NCI-H2171 (cell line): ENCODE measurements at places on chromosomes 5 and 9.

DNA sequence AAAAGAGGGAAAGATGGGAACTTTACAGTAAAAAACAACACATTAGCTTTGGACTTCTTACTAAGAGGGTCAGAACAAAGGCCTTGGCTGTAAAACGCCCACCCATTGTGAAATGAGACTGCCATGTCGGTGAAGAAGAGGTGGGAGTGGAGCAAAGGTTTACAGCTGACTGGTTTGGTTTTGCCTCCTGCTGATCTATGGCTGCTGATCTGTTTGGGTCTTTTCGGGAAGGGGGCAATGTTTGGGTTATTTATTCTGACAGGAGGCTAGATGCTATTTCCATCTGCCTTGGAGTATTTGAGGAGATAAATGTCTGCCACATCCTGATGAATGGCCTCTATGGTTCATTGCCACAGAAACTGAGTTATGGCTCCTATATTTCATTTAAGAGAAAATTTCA is 408.7 kb downstream of the TLE4 start:
- DNase-seq, result no peak

DNA sequence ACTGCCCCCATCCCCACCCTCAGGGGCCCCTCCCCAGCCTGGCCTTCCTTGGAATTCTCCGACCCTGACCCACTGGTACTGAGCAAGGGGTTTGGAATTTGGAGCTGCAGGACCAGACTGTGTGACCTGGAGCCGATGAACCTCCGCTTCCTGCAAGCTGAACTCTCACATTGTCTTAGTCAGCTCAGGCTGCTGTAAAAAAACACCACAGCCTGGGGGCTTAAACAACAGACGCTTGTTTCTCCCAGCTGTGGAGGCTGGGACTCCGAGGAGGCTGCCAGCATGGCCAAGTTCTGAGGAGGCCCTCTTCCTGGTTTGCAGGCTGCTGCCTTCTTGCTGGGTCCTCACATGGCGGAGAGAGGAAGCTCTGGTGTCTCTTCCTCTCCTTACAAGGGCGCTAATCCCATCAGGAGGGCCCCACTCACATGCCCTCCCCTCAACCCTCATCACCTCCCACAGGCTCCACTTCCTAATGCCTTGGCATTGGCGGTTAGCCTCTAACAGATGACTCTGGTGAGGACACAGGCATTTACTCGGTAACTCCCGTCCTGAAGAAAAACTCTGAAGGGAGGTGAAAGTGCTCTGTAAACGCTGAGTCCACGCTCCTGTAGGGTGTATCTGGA is 42.4 kb downstream of the C5orf15 start:
- no peak for DNase-seq

GRCh38 chr5:170436335-170436734 is 47.2 kb upstream of the KCNMB1 start:
- no peak for DNase-seq

DNA sequence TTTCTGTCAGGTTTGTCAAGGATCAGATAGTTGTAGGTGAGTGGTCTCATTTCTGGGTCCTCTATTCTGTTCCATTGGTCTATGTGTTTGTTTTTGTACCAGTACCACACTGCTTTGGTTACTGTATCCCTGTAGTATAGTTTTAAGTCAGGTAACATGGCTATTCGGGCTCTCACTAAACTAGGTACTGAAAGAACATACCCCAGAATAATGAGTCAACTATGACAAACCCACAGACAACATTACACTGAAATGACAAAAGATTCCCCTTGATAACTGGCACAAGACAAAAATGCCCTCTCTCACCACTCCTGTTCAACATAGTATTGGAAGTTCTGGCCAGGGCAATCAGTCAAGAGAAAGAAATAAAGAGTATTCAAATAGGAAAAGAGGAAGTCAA is 535.3 kb upstream of the CYLC2 start:
- DNase-seq, result no peak

GRCh38 chr5:69497006-69497520 is 4.5 kb downstream of the OCLN start:
- DNase-seq, result no peak

DNA sequence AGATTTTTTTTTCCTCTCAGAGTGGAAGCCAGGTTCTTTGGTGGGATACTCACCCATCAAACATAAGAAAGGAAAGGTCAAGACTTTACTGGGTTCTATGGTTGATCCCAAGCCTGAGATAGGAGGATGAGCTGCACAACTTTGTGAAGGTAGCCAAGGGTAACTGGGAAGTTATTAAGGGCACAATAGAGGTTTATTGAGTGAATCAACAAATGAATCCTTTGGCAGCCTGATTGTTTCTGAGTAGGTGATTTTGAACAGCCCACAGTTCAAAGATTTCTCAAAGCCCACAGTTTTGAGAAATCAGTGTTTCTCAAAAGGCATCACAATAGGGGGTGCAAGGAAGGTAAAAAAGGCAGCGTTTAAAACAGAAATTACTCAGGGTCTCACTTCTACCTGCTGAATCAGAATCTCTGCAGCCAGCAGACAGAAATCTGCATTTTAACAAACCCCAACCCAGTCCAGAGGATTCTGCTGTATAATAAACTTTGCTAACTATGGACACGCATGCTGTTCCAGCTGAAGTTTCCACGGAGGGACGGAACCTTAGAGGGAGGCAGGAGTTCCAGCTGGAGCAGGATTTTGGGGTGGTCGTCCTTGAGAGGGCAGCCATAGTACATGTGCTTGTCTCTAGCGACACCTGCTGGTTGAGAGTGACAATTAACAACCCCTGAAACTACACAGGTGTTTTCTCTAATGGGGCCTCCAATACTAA is 32.7 kb upstream of the FSD1L start:
- peak; percentile 69 for DNase-seq

DNA sequence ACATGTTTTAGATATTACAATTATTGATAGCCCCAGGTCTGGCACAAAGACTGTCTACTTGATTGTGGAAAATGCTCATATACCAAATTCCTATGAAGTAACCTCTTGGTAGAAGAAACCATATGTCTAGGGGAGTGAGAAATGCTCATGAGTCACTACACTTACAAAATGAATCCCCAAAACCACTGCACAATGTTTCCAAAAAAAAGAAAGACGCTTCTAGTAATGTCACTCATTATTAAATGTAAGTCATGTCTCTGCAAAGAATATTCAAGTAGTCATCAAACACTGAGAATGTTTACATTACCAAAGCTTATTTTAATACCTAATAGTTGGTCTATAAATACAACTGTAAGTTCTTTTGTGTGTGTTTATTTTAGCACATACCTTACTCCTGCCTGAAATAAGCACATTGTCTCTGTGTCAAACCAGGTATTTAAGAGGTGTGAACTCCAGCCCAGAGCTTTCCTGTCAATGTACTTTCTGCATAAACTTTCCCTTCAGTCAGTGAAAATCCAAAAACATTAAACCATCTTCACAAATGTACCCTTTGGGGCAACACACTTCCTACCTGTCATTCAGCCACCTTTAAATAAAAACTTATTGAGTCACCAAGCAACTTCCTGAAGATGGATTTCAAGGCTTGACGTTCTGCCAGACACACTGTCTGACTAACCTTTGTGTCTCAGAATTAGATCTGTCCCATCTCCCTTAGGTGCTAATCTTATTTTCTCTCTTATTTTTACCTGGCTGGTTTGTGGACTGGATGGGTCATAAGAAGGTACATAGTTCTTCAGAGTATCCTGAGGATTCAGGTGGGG is 194.0 kb downstream of the NFIB start:
- DNase-seq, result no peak
